ENCODE measurements at places on chromosomes 5 and 9.

DNA sequence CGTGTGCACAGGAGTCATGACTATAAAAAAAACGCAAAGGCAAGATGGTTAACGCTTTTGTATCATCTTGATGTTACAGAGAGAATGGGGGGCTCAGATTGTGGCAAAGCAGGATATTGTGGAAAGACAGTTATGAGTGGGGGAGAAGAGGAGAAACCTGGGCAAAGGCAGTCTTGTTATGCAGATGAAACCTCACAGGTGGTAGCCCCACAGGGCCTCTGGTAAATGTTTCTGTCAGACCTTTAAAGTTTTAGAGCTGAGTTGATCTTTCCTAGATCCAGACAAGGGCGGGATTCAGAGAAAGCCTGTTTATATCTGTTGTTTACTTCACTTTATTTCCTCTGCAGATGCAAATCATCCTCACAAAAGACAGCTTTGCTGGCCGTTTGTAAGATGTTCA is 55.2 kb downstream of the C9orf85 start:
- DNase-seq, result no peak

GRCh38 chr5:5387777-5388176 is 34.7 kb upstream of the ICE1 start:
- no peak for DNase-seq

DNA sequence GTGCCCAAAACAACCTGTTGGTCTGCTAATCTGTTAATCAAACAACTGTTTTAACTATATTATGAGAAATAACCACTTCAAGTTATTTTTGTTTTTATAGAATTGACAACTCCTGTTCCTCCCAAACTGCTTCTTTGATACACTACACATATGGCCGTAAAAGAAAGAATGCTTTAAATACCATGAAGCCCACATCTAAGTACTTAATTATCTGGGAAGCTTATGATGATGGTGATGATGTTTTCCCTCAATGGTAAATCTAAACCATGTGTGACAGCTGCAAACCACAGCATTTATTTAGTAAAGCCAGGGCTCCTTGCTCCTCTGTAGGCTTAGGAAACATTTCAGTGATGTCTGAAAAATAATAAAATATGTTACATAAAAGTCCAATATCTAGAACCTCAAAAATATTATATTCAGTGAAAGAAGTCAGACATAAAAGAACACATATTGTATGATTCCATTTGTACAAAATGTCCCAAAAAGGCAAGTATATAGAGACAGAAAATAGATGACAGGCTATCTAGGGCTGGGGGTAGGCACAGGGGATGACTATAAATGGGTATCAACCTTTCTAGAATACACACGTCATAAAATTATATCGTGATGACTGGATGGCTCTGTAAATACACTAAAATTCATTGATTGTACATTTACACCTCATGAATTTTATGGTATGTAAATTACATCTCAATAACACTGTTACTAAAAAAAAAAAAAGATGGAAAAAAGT is 154.1 kb downstream of the EFNA5 start:
- DNase-seq, result no peak

DNA sequence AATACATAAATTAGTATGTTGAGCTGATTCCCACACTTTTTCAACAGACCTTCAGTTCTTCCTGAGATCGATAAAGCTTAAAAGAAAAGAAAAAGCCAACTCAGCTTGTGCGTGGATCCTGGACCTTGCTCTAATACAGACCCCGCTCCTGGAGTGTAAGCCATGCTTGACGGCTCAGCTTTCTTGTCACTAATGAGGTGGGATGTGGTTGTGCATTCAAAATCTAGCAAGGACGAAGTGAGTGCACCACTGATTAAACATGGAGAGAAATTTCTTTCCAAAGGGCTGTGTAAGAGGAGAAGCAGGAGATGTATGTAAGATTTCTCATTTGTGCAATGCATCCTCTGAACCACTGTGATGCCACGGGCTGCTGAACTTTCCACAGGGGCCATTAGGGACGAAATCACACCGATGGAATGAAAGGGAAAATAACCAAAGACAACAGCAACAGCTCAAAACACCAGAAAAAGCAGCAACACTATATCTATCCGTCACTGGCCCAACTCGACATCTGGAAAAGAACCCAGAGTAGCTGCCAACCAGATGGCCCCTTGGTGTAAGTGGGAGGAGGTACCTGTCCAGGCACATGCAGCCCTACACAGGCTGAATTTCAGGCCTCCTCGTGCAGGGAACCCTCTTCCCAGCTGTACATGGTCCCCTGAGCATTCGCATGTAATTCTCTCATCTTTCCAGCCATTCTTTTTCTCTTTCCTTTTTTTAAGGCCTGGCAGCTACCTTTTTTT is 178.9 kb downstream of the SREK1 start:
- DNase-seq, result no peak

GRCh38 chr9:22244139-22245011 is 202.2 kb upstream of the DMRTA1 start:
- no peak for DNase-seq

DNA sequence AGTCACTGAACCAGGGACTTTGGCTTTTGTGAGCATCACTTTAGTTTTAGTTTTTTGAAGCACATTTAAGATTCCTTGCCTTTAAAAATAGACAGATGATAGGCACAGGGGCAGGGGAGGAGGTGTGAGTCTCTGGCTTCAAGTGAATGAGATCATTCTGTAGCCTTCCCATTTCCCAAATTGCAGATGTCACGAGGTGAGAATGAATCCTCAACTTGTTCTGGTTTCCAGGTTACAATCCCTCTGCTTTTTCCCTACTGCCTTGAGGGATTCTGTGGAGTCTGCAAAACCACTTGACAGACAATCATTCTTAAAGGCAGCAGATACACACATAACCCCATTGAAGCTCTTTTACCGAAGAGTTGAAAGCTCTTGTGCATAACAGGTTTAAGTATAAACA is 332.4 kb downstream of the DMAC1 start:
- DNase-seq, result no peak

DNA sequence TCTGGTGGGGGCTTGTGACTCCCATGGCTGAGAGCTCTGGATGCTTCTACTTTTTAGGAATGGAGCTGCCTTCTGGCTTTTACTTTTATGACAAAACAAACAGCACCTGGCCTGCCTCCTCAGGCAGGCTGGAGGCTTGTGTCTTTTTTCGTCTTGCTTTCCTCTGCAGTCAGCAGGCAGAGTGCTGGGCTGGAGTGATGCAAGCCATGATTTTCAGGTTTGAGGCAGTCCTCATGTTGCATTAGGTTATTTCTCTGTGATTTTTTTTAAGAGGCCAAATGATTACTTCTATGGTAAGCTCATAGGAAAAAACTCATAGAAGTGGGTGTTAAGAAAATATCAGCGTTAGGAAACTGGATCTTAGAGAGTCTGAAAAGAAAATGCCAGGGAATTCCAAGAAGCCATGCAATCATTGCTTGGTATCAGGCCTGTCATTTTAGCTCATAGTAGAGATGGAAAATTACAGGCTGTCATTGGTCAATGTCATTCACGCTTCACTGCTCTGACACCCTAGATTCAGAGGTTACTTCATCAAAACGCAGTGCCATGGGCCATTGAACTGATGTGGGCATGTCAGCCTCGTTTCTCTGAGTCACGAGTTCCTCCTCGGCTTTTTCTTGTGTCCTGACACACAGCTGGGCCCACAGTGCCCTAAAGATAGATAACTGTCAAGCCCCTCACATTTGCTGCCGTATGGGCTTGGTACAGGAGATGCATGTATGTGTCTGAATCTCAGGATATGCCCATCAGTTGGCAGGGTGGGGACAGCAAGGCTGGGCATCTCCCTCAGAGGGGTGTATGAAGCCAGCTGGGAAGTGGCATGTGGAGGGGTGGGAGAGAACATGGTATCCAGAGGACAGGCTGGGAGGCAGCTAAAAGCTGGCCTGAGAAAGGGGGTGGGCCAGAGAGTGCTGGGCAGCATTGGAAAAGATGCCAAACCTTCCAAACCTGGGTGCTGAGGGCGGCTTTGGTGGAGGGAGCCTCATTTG is 151.8 kb downstream of the HSPA4 start:
- no peak for DNase-seq

DNA sequence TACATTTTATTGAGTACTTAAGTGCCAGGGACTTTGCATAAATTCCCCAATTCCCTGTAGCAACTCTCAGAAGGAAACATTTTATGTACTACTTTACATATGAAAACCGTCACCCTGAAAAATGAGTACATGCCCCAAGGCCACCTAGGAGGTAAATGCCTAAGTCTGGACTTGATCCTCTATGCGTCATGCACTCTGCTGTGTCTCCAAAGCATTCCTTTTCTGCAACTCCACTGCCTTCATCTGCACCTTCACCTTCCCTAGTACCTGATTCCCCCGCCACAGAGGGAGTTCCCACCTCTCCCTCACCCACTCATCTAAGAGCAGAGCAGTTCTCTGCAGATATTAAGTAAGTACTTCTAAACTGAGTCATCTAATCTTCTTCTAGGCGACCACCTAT is 75.2 kb upstream of the HRH2 start:
- no peak for DNase-seq

- no peak for DNase-seq
Observed at GRCh38 chr9:93669116-93669957, 93.0 kb downstream of the PHF2 start.

- DNase-seq, result no peak
Observed at GRCh38 chr5:134129411-134130238, 15.1 kb downstream of the TCF7 start.

DNA sequence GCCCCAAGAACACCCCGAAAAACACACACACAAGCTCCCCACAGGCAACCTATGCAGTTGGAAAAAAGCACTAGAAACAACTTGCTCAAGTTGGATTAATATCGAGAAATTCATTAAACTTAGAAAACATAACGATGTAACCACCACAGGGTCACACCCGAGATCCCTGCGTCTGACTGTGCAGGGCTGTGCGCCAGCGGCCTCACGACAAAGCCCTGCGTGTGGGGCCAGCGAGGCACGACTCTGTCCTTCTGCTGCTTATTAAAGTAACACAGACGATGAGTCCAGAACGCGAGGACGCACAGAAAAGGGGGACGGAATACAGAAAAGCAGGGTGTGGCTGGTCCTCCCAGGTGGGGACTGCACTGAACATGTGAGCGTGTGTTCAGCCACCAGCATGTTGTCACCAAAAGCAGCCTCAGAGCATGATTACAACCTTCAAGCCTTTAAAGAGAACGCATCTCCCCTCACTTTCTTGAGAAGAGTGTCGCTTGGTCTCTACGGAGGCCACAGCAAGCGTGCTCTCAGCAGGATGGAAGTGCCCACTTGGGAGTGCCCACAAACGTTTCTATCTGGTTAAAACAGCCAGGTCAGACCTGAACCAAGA is 14.4 kb downstream of the SLC12A7 start:
- no peak for DNase-seq

DNA sequence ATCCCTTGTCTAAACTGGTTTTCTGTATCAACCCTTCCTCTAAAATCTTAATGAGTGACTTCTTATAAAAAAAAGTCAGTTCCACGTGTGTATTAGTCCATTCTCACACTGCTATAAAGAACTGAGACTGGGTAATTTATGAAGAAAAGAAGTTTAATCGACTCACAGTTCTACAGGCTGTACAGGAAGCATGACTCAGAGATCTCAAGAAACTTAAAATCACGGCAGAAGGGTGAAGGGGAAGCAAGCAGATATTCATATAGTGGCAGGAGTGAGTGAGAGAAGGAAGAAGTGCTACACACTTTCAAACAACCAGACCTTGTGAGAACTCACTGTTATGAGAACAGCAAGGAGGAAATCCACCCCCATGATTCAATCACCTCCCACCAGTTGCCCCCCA is 307.8 kb upstream of the ARRDC3 start:
- DNase-seq, result no peak

GRCh38 chr9:77023726-77024125 is 4.3 kb downstream of the FOXB2 start:
- no peak for DNase-seq

DNA sequence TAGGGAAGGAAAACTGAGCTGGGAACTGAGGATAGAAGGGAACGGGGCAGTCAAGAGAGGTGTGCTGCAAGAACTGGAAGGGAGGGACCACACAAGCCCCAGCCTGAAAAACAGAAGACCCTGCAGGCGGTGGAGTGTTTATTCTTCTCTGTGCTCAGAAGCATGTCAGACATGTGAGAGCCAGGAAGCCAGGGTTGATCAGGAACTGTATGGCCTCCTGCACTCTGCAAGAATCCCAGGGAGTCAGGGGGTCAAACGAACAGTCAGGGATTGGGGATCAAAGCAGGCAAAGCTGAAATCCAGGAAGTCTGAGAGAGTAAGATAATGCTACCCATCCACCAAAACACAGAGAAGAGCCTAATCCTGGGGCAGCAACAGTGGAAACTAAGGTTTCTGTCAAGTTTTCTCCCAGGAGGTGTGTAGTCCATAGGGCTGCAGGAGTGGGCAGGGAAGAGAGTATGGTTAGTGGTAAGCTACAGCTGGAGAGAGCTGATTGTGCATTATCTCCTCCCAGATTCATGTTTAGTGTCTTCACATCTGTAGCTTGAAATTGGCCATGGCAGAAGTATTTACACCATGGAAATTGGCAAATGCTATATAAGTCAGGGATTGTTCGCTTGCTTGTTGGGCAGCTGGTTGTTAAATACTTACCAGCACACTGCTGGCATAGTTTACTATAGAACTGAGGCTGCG is 115.4 kb upstream of the SLC44A1 start:
- DNase-seq, result no peak

- DNase-seq, result no peak
Observed at GRCh38 chr5:122339591-122339990, 27.6 kb downstream of the SNCAIP start.

DNA sequence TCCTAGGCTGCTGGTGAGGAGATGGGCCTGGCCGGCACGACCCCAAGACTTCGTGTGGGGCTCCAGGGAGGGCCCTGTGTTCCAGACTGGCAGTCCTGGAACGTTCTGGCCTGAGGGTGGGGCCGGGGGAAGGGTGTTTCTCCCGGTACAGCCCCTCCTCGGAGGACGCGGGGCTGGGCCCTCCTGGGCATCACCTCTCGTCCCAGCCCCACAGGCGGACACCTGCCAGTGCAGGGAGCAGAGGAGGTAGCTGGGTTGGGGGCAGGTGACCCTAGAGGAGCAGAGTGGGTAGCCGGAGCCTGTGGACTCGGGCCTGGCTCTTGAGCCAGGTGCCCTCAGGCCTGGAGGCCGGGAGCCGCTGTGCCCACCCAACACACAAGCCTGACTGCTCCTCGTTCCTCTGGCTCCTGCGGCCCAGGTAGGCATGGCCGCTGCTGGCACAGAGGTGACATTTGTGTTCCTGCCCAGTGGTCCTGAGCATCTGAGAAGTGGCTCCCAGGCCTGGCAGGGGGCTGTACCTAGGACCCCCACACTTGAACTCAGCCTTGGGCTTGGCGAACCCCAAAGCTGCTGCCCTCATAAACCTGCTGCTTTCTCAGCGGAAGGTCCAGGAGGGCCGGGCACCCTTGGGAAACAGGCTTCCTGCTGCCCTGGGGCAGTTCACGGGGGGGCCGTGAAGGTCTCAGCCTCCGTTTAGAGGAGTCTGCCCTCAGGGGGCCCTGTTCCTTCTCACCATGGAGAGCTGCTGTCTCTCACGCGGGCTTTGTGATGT is 817 bp downstream of the SLC6A19 start:
- DNase-seq, result no peak

DNA sequence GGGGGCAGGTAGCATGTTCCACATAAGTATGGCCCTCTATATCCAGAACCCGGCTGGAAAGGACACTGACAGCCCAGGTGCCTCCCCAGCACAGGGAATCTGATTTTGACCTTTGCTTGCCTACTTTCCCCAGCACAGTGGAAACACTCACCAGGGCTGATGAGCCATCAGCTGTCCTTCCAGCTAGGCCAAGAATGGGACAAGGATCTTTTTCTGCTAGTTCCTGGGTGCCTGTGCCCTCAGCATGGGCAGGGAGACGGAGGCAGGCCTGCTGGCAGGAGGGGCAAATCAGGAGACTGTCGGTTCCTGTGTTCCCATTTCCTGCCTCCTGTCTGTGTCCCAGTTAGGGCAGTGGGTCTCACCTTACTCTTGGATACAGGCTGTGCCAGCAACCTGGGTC is 1.1 kb downstream of the CYFIP2 start:
- DNase-seq, result no peak

GRCh38 chr5:638501-639252 is 26.5 kb downstream of the CEP72 start:
- DNase-seq, result peak; percentile 38
